Endothelial cell of umbilical vein (primary cell): ENCODE measurements at places on chromosomes 6 and 20. TPM values are rescaled to one million over a fixed set of nuclear protein-coding genes. Genes with fewer than 3 reads are reported as not detected.

DNA sequence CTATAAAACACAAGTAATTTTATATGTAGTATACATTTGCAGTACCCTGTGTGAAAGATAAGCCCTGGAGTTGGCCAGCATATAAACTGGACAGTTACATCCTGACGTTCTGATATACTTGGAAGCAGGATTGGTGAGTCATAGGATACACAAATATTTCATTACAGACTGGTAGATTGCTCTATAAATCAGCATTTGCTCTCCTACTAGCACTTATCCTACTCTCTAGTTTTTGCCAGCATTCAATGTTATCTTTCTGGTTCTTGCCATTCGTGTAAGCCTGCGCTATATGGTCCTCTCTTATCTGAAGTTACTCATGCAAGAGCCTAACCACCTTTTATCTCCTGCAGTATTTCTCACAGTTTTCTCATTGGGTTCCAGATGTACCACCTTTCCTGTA is 680.2 kb upstream of the MMS22L start:
- no peak overlapping the region for H3K4me3 ChIP-seq
- DNase-seq: no peak
- no peaks in the 10 kb centered on the region for H3K27me3 ChIP-seq
- H3K4me1 ChIP-seq: no peaks in the 10 kb centered on the region
- no peak overlapping the region for H3K27ac ChIP-seq

Gene PARD6B
- total RNA-seq: 0.07 TPM in 1 of 2 replicates, not detected in the other

Gene VSX1
- total RNA-seq: not detected in 2 replicates

Gene BMP7
- total RNA-seq: not detected in 2 replicates
